ENCODE measurements at places on chromosomes 6 and 20.

GRCh38 chr6:113281014-113281413 is 576.1 kb upstream of the MARCKS start:
- DNase-seq, result no peak

DNA sequence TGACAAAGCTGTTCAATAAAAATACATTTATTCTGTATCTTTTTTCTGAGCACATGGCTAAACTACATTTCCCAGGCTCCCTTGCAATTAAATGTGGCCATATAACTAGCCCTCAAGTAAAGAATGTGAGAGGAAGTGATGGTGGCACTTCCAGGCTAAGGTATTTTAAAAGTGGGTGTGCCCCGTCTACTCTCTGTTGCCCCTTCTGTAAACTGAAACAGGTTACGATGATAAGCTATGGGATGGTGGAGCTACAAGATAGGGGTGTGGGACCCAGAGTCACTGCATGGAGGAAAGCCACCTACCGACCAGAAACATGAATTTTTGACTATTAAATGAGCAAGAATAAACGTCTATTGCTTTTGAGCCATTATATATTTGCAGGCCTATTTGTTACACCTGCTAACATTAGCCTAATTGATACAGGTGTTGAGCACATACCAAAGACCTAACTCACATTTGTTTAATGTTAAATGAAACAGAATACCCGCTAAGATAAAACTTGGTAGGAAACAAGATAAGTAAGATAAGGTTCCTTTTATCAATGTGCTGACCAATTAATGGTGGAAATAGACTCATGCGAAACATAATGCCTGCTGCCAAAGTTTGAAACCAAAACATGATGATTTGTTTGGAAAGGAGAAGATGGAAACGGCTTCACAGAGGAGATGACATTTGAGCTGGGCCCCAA is 3.1 kb downstream of the FYN start:
- no peak for DNase-seq

DNA sequence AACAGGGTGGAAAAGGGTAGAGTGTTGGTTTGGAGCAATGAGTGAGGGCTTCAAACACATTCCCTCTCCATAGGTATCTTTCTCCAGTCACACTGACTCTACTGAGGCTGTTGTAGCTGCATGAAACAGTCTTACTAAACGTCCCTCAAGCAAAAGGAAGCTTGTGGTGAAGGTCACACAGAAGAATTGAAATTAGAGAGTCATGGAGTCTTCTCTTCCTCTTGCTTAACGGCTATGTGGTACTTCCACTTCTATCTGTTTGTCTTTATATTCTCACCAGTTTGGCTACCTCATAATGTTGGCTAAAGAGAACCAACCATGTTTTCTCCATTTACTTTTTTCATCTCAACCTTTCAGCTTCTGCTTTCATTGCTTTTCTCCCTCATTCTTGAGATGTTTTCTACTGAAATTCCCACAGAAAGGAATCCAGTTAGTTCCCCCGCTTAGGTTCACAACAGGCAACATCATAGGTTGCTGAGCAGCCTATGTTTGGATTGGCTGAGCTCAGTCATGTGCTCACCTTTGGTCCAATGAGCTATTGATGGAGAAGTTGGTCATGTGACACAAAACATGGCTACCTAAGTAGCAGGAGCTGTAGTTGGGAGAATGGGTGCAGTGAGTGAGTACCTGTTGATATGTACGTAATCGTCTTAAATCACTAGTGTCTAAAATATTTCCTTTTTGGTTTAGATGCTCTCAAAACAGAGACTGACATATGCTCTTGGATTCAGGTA is 99.8 kb downstream of the SNAP25 start:
- no peak for DNase-seq

- DNase-seq, result peak; percentile 96
These were observed at the start of gene HMGA1 for GRCh38 chr6:34236443-34237315. Gene HMGA1, plus strand, starts transcription at chr6:34236873. Its CDS starts 3,908 bp downstream, at chr6:34240781.

- no peak for DNase-seq
These were observed 1.3 kb downstream of the CD24 start for GRCh38 chr6:106973018-106973835.

Data from H54 (cell line).